ENCODE measurements at places on chromosomes 4 and X.

DNA sequence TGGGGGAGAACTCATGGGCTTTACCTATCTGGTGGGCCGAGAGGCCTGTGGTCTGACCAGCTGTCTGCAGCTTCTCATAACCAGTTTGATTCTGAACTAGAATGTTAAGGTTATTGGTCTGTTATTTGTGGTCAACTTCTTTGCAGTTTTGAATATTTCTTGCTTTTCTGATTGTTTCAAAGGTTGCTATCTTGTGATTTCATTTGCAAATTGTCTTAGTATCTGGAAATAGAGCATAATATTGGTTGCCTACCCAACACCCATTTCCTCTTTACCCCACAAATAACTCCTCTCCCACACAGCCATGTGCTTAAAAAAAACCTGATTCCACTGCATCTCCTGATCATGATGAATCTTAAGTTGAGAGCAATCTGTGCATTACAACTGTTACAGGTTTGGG lies 39.1 kb upstream of the BMP2K start:
- DNase-seq, result no peak

DNA sequence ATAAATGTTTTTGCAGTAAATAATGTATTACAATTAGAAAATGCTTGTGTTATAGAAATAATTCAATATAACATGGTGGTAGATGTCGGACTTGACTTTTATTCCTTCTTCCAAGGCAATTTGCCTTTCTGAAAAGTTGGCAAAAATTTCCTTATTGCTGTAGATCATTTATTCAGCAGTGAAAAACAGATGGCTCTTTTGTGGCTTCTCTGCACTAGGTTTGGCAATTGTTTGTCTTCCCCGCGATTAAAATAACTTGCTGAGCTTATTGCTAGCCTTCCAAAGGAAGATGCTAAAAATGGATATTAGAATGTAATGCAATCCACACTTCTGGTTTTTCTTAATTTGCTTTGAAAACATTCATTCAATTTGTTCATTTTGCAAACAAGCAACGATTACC lies 1977.9 kb upstream of the ADGRL3 start:
- DNase-seq, result no peak

DNA sequence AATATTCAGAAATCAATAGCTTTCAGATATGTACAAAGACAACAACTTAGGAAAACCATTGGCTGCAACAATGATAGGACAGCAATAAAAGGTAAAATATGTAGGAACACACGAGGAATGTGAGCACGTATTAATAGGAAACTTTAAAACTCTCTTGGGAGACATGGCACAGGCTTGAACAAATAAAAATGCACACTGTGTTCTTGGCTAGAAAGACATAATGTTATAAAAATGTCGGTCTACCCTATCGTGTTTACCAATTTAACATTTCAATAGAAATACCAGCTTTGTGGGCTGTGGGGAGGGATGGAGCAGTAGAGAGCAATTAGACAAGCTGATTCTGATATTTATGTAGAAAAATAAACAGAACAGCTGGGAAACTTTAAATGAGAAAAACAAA lies 69.0 kb upstream of the FAM9B start:
- no peak for DNase-seq

GRCh38 chrX:25096522-25097045 lies 80.8 kb upstream of the ARX start:
- DNase-seq, result no peak

- no peak for DNase-seq
Measured at GRCh38 chr4:150336676-150337412, 245.1 kb upstream of the MAB21L2 start.

DNA sequence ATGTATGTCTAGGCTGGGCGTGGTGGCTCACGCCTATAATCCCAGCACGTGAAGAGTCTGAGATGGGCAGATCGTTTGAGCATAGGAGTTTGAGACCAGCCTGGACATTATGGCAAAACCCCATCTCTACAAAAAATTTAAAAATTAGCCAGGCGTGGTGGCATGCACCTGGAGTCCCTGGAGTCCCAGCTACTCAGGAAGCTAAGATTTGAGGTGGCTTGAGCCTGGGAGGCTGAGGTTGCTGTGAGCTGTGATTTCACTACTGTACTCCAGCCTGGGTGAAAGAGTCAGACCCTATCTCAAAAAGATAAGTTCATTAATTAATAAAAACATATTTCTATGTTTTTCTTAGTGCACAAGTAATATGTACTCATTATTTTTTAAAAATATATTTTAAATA lies 238.1 kb downstream of the ARHGAP24 start:
- no peak for DNase-seq

GRCh38 chr4:1736812-1737211 lies 15.5 kb downstream of the TACC3 start:
- no peak for DNase-seq

GRCh38 chr4:4781936-4782707 lies 77.3 kb upstream of the MSX1 start:
- no peak for DNase-seq

DNA sequence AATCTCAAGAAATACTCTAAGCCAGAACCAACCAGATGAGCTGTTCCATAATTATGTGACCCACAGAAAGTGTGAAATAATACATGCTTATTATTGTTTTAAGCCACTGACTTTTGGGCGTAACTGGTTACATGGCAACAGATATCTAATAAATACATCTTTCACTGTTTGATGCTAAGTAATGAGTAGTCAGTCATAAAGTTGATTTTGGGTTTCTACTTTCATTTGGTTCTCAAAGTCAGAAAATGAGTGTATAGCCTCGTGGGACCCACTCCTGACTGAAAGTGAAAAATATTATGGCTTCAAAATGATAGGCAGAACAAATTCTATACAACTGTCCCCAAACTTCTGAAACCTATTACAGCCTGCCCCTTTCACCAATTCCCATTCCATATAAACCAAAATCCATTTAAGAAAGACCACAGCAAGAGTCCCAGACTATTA lies 88.0 kb upstream of the CBR4 start:
- DNase-seq, result no peak

- no peak for DNase-seq
Measured at GRCh38 chr4:48167538-48168263, 33.7 kb upstream of the TXK start.

GRCh38 chrX:78199851-78200250 lies 60.4 kb upstream of the TAF9B start:
- DNase-seq, result no peak

DNA sequence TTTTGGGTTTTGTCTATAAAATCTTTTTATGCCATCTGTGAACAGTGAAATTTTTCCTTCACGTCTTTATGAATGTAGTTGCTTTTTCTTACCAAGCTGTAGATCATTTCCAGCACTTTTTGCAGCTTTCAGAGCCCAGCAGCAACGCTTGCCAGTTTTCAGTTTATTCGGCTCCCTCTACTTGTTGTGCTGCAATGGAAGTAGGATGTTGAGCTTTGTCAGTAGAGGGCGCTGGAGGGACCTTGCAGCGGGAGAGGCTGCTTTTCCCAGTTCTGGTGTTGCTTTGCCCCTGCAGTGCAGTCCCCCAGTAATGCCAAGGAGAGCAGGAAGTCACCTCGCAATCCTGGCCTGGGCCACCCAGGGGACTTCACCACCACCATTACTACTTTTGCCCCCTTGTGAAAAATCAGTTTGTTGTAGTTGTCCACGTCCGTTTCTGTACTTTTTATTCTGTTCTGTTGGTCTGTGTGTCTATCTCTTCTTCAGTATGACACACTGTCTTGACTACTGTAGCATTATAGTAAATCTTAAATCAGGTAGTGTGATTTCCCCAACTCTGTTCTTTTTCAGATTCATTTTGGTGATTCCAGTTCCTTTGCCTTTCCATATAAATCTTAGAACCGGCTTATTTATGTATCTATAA lies 21.8 kb downstream of the CMC4 start:
- peak; percentile 57 for DNase-seq

- no peak for DNase-seq
Measured at GRCh38 chrX:23598575-23598974, 68.7 kb upstream of the PRDX4 start.

DNA sequence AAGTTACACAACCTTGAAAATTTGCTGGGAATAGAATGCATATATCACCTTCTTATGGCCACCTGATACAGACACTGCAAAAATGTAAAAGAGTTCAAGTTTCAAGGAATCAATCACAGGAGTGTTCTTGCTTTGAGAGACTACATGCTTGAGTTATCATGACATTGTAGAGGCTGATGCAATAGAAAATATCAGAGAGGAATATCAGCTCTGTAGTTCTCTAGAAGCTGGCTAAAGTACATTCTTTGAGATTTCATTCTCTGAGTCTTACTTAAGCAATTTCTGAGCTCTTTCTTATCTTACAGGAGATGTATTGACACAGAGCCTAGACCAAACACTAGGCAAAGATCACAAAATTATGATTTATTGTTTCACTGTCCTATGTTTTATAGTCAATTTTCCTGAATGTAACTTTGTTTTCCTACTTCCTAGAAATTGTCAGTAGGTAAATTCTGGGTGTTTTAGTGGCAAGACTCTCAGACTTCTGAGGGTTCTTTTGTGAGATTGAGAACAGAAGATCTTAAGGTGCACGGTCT lies 152.1 kb upstream of the HPGD start:
- no peak for DNase-seq

GRCh38 chr4:146998157-146998556 lies 52.5 kb upstream of the TTC29 start:
- DNase-seq, result no peak

GRCh38 chr4:80172203-80172602 lies 25.1 kb upstream of the PRDM8 start:
- DNase-seq, result peak; percentile 58

DNA sequence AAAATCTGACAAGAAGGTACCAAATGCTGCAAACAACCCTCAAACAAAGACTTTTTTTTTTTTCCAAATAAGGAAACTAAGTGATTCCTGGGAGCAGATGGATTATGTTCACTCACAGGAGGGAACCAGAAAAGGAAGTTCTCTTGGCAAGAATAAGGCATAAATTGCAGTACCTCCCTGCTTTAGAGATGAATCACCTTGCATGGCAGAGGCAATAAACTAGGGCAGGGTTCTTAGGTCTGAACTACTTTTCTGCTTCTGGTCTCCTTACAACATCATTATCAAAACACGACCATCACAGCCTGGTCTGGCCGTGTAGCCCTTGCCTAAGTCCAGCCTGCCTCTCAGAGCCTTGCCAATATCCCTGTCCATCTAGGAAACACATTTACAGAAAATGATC lies 6.3 kb downstream of the TMEM31 start:
- no peak for DNase-seq

DNA sequence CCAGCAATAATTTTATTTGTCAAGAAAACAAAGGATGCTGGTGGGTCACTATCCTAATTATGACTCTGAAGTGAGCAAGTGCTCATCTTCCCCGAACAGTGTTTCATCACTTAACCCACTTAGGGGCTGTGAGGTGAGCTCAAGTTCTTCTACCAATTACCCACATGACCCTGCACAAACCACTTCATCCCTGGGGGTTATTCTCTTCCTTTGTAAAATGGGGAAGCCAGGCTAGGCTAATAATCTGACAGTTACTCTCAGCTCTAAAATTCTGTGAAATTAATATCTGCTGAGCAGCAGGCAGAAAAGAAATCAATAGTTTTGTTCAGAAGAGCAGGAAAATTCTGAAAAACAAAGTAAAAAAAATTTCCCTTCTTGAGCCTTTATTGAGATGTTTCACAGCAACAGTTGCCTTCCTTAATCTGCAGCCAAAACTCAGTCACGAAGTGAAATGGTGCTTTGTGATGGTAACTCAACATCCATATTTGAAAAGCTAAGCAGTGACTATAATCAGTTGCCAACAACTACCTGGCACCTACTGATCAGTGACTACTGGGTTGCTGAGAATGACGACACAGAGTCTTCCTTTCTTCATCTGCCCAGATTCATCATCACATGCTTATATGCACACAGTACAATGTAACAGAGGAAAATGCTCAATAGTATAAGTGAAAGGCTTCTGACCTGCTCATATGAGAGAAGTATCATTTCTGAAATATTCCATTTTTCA lies 24.1 kb downstream of the ATP8A1 start:
- no peak for DNase-seq

- no peak for DNase-seq
Measured at GRCh38 chr4:139986689-139987501, 167.1 kb downstream of the MAML3 start.

DNA sequence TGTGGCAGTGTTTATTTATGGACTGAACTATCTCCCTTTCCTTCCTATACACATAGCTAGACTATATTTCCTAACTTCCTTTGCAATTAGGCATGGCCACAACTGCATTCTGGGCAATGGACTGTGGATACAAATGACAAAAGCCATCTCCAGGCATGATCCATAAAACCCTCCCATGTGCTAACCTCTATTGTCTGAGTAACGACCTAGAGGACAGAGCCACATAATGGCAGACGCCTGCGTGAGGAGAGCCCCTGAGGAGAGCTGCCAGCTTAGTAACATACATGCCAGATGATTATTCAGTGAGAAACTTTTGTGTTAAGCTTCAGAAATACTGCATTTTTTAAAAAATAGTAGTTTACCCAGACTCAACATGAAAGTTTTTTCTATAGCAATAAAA lies 142.9 kb downstream of the ADGRA3 start:
- DNase-seq, result no peak

DNA sequence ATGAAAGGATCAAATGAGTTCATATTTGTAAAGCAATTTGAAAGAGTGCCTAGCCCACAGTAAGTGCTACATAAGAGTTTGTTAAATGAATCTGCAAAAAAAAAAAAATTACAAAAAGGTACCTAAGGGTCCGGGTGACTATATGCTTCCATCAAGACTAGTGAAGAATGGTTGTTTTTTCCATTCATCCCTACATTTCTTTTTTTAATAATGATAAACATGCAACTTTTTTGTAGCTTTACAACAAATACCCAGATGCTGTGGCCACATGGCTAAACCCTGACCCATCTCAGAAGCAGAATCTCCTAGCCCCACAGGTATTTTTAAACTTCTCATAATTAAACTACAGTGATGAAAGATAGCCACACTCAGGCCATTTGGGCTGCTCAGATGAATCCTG lies 4.3 kb downstream of the SPP1 start:
- no peak for DNase-seq

GRCh38 chrX:465418-466215 lies 78.9 kb upstream of the PPP2R3B start:
- DNase-seq, result no peak

DNA sequence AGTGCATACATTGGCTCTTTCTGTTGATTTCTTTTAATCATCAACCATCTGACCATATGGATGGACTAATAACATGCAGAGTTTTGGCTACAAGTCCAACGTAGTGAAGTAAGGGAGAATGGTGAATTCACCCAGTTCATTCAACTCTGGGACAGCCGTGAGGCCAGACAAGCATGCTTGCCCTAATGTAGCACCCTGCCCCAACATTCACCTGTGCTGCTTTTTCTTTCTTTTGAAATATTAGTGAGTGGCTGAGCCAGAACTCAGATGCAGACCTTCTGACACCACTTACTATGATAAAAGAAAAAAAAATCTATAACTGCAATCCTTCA lies 17.5 kb downstream of the ARSJ start:
- no peak for DNase-seq

DNA sequence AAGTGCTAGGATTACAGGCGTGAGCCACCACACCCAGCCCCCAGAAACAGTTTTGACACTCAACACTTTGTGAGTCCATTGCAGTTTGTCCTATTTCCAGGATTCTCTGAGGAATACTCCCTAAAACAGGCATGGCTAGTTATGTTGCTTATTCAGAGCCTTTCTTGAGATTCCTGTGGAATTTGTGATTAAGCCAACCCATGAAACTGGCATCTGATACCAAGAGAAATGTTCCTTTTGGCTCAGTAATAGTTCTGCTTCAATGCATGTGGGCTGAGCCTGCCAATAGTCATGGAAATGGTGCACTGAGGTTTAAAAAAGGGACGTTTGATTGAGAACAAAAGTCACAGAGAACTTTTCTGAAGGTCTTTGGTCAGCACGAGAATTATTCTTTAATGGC lies 241.7 kb downstream of the PPP1R2C start:
- no peak for DNase-seq
